ENCODE measurements at places on chromosomes 2 and 18.

DNA sequence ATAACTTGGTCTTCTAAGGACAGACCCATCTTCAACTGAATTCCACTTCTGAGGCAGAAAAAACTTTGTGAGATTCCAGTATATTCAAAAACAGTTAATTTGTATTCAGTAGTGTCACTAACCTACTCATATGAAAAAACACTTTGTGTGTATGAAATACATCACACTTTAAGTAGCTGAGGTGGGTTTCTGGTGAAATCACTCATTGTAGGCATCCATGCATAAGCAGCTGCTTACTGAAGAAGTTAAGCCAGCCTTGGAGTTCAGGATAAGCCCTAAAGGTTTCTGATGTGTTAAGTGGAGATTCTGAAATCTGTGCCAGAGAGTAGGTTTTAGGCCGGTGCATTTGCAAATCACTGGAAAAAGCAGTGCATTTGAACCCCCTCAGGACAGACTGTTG lies 128.2 kb downstream of the BCL2 start:
- no peak for DNase-seq

- DNase-seq, result no peak
Observed at GRCh38 chr2:232957657-232958090, 55.4 kb downstream of the NGEF start.

DNA sequence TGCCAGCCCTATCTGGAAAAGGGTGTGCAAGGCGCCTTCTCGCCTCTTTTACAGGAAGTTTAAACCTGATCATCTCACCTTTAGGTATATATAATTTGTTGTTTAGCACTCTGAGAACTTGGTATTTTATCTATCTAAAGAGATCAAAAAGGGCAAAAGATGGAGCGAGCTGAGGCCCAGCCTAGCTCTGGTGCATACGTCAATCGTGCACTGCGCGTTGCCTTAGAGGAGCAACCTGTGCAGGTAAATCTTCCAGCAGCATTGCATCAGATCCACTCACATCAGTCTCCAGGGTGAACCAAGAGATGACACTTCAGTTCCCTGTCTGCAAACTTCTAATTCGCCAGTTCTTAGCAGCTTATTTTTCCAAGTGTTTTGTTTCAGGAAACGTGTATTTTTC lies 15.4 kb downstream of the BCL11A start:
- DNase-seq, result no peak

- DNase-seq, result no peak
Observed at GRCh38 chr2:120391911-120392665, 46.2 kb downstream of the INHBB start.

DNA sequence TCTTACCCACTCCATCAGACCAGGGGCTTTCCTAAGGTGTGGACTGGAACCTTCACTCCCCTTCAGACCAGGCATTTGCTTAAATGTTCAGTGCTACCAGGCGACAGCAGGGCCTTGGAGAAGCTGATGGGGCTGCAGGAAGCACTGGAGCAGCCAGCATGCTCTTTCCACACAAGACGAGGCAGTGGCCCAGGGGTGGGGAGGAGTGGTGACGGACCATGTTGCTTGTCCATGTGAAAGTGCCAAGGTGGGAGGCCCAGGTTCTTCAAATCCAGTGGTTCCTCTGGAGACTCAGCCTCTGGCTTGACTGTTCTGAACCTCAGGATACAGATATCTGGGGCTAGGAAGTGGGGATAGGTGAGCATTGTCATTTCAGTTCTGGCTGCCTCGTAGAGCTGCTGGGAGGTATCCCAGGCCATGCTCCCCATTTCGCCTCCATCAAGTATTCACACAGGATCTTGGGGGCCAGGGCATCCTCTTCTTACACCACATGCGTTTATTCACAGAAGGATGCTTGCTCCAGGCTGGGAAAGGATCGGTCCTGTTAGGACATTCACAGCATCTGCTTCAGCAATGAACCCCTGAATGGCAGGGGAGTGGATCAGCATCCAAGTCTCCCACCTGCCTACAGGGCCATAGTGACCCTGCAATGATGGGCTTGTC lies 62.2 kb downstream of the SFXN5 start:
- no peak for DNase-seq

DNA sequence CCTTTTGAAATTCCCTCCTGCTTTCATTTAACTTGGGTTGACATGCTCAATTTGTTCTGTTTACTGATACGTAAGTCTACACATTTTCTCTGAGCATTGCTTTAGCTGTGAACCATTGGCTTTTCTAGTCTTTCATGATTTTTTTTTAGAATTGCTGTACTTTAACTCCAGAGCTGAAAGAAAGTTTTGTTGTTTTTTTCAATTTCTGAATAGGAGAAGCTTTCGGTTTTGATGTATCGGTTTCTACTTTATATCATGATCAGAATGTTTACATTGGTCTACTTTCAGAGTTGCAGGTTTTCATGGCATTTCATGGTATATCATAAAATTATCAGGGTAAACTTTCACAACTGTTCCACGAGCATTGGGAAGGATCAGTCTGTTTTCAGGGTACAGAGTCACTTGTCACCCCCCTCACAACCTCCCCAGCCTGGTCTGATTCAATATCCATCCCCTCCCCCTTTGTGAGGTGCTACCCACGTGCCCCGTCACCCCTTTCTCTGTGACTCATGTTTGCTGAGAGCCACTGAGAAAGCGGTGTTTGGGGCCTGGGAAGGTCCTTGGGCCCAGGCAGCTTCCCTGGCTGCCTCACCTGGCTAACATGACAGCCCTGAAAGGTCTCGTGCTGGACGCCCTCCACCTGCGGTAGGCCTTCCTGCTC lies 7.0 kb downstream of the ASTL start:
- no peak for DNase-seq

- no peak for DNase-seq
Observed at GRCh38 chr2:42957109-42957860, 164.9 kb upstream of the HAAO start.

DNA sequence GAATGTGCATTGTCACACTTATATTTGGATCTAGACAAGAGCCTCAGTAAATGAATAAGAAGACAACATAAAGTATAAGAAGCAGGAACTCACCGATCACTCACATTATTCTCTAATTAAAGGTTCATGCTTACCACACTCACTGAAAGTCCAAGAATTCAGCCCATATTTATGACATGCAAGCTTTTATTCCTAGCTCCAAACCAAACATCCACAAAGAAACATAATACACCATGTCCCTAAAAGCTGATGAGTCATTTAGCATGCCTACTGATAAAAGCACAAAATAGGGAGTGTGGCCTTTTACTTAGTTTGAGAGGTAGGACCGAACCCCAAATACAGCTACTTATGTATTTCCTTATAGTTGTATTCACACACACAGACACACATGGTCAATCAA lies 1094.6 kb upstream of the CDH2 start:
- no peak for DNase-seq

GRCh38 chr2:72887032-72887739 lies at the start of gene SPR:
SPR (plus strand) TSS chr2:72887408; CDS start chr2:72887433, 25 bp downstream.
- peak; percentile 71 for DNase-seq

GRCh38 chr2:66730441-66730840 lies 295.5 kb downstream of the MEIS1 start:
- no peak for DNase-seq

DNA sequence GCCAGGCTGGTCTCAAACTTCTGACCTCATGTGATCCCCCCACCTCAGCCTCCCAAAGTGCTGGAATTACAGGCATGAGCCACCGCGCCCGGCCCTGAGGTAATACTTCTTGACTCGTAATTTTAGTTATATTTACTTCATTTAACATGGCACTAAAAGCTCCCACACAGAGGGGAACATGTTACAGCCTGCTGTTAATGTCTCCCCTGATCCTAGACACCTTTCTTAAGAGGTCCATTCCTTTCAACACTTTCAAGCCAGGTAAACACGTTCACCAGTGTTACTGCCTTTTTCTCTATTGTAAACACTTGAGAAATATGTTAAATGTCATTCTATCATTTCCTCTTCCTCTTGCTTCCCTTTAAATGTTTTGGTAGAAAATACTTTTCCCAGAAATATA lies 161.4 kb downstream of the METTL4 start:
- DNase-seq, result no peak

DNA sequence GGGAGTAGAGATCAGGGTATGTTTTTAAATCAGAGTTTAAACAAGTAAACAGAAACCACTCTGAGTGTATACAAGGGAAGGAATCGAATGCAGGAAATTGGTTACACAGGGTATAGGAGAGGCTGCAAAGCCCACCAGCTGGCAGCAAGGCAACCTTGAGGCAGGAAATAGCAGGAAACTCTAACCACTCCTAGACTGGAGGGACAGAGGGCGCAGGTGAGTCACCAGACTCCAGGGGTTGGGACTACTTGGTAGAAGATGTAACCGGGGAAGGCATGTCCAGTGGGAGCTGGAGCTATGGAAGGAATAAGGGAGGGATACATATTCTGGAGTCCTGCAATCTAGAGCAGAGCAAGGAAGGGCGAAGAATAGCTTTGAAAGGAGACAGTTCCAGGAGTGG lies 152.3 kb downstream of the MEIS1 start:
- DNase-seq, result no peak

GRCh38 chr18:73352546-73352945 lies 484.8 kb upstream of the NETO1 start:
- DNase-seq, result no peak

- DNase-seq, result no peak
Observed at GRCh38 chr2:156405586-156405985, 30.6 kb upstream of the GPD2 start.

- peak; percentile 29 for DNase-seq
Observed at GRCh38 chr2:85887566-85888019, 1.2 kb downstream of the ST3GAL5 start.

DNA sequence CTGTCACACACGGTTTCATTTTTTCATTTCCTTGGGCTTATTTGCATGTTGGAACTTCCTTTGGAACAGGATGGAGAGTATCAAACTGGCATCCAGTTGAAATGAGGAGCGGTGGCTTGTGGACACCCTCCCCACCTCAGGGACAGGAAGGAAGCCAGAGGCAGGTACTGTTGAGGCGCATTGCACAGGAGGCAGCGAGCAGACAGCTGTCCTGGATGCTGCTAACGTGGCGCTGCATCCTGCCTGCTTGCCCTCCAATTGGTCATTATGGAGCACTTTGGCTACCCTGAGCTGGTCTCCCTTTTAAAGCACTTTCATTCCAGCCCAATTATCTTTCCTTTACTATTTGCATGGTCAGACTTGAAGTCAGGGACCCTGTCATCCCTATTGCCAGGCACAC lies 80.7 kb upstream of the ITGA4 start:
- DNase-seq, result no peak

- DNase-seq, result no peak
Observed at GRCh38 chr2:138752197-138752956, 27.8 kb downstream of the NXPH2 start.

- DNase-seq, result no peak
Observed at GRCh38 chr18:7332452-7332851, 101.6 kb downstream of the LRRC30 start.

DNA sequence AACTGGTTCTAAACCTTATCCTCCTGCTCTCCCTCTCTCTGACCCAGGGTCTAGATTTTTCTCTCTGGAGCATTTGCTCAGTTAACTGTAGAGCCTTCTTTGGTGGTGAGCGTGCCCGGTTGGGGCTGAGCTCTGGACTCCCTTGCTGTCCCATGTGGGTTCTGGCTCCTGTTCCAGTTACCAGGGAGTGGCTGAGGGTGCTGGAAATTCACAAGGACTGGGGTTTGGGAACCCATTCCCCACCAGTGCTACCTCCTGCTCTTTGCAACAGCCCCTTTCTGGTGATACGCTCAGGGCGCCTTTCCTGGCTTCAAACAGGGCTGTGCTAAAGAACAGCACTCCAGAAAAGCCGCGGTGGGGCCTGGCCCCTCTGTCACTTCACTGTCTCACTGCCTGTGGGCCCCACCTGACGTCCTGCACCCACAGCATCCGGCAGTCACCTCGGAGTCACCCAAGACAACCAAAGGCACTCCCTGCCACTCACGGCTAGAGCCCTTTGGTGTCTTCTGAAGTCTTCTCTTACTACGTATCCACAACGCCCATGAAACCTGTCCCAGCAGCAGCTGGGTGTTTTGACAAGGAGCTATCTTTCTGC lies 41.3 kb downstream of the CAPN13 start:
- no peak for DNase-seq

DNA sequence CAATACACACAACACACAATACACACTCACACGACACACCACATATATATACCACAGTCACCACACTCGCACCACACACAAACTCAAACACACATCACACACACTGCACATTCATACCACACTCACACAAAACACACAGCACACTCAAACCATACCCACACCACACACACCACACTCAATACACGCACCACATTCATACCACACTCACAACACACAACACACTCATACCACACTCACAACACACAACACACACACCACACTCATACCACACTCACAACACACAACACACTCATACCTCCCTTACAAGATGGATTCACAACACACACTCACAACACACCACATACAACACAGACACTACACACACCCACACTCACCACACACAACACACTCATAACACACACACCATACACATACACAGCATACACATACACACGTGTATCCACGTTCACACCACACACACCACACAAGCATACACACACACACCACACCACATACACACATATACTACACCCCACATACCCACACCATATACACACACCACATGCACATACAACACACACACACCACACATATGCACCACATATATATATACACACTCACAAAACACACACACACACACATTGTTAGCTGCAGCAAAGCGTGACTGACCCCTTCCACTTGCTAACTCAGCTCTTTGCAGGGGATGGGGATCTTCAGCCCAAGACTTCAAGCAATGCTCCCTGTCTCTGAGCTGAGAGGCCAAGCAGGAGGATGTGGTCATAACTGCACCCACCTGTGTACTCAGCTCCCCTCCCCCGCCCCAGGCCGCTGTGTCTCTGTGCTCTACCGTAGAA lies 59.0 kb downstream of the SDC1 start:
- DNase-seq, result no peak

- no peak for DNase-seq
Observed at GRCh38 chr18:59715966-59716369, 18.7 kb upstream of the CCBE1 start.

GRCh38 chr2:213015387-213016165 lies 135.8 kb downstream of the IKZF2 start:
- peak; percentile 29 for DNase-seq

DNA sequence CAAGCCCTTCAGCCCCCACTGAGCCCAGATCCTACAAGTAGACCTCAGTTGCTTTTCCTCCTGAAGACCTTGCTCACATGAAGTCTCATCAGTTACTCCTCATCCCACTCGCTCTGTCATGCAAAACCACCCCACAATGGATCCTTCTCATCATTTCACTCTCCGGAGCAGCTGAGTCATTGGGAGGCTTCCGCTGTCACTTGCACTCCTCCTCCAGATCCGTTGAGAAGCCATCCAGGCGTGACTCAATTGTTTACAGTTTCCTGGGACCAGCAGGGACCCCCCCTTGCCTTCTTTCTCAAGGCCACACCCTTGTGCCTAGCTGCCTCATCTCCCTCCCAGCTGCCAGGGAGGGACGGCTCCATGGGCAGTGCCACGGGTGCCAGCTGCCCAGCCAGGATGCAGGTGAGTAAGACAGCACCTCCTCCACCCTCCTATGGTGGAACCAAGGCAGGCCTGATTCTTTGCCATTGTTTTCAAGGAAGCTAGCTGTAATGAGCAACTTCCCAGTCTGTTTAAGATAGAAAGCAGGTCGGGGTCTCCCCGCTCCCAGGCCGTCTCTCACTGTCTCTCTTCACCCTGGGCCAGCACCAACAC lies 16.3 kb downstream of the GPR55 start:
- peak; percentile 65 for DNase-seq

Data from stimulated activated CD4-positive, alpha-beta T cell treated with anti-CD3 and anti-CD28 coated beads, Interleukin-12 subunit alpha, Interleukin-12 subunit beta, amount 100 ng/mL, for 24 hours (primary cell).